Motor neuron (in vitro differentiated cells): ENCODE measurements at places on chromosomes 16 and 17. TPM values are rescaled to one million over a fixed set of nuclear protein-coding genes. Genes with fewer than 3 reads are reported as not detected.

The TPSG1 gene
- total RNA-seq: 0.52 and 1.3 TPM in 2 replicates

The SHISA9 gene
- total RNA-seq: 0.20 and 0.32 TPM in 2 replicates

The WSCD1 gene
- total RNA-seq: 1.0 TPM in 1 of 2 replicates, not detected in the other

The LGALS9C gene
- 0.19 TPM in 1 of 2 replicates, not detected in the other for total RNA-seq

The CRYM gene
- 1.2 and 1.4 TPM in 2 replicates for total RNA-seq

The CA5A gene
- 0.09 and 0.31 TPM in 2 replicates for total RNA-seq

The NHLRC4 gene
- total RNA-seq: 2.2 and 3.6 TPM in 2 replicates

The KAT7 gene
- 45.5 and 47.6 TPM in 2 replicates for total RNA-seq

The MED9 gene
- 14.9 and 16.5 TPM in 2 replicates for total RNA-seq

The PLD6 gene
- 3.0 and 3.6 TPM in 2 replicates for total RNA-seq

The TBC1D3I gene
- total RNA-seq: 0.41 TPM in 1 of 2 replicates, not detected in the other

The CACNG1 gene
- 0.64 and 0.67 TPM in 2 replicates for total RNA-seq

The SLC2A4 gene
- 1.4 and 1.6 TPM in 2 replicates for total RNA-seq

The FOXL1 gene
- 0.14 and 0.21 TPM in 2 replicates for total RNA-seq

The ELMO3 gene
- total RNA-seq: 0.22 and 0.46 TPM in 2 replicates

The KRTAP4-1 gene
- total RNA-seq: not detected in 2 replicates
